ENCODE measurements at places on chromosomes 11 and 22.

GRCh38 chr22:23791738-23792645, 5.2 kb downstream of the SMARCB1 start:
- DNase-seq = no peak

GRCh38 chr11:133154076-133154475, 378.2 kb downstream of the OPCML start:
- no peak for DNase-seq

DNA sequence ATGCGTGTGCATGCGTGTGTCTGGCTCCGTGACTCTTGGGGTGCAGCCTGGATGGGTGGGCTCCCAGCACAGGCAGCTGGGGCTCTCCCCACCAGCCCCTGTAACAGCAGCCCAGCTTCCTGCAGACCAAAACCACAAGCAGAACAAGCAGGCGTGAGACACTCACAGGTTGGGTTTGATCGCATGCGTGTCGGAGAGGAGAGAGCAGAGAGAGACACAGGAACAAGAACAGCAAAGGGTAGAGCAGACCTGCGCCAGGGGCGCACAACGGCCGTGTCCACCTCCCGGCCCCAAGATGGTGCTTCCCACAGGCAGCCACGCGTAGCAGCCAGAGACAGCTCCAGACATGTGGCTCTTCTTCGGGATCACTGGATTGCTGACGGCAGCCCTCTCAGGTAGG, at the start of gene CD6:
CD6 (plus strand) TSS at position 161 of the 400 bp plus-strand sequence; CDS start at position 347, 186 bp downstream.
- no peak for DNase-seq

GRCh38 chr22:45717789-45718188, 46.2 kb downstream of the ATXN10 start:
- DNase-seq = no peak

- peak; percentile 94 for DNase-seq
Measured at GRCh38 chr22:23219822-23220484, 39.6 kb downstream of the BCR start.

GRCh38 chr22:35629406-35630216, 12.5 kb upstream of the MB start:
- DNase-seq = no peak

- DNase-seq = no peak
Measured at GRCh38 chr22:42368379-42369249, 63.6 kb downstream of the NFAM1 start.

DNA sequence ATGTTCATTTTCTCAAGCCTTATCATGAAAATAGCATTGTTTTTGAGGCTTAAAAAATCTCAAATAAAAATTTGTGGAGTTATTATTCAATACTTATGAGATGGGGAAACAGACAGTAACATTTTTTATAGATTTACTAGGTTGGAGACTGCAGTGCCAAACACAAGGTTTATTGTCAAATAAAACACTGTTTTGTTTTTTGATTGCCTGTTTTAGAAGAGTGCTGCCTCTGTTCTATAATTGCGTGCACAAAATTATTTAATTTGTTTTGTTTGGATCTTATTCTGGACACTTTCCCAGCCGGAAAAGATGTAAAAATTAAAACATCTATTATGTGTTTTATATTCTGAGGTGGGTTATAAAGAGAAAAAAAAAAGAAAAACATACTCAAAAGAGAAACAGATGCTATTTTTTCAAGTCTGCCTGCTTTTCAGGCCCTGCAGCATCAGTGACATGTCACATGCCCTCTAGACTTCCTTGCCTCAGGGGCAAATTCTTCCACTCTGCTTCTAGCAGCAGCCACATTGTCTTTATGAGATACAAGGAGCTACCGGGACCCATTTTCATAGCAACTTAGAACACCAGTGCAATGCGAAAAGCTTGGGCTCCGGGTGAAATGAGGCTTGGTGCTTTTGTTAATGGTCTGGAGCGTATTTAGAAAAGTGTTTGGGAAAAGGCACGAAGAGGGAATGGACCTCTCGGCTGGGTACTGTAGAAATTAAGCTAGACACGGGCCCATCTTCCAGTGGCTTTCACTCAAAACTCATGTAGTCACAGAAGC, 77.5 kb downstream of the EFCAB6 start:
- no peak for DNase-seq

DNA sequence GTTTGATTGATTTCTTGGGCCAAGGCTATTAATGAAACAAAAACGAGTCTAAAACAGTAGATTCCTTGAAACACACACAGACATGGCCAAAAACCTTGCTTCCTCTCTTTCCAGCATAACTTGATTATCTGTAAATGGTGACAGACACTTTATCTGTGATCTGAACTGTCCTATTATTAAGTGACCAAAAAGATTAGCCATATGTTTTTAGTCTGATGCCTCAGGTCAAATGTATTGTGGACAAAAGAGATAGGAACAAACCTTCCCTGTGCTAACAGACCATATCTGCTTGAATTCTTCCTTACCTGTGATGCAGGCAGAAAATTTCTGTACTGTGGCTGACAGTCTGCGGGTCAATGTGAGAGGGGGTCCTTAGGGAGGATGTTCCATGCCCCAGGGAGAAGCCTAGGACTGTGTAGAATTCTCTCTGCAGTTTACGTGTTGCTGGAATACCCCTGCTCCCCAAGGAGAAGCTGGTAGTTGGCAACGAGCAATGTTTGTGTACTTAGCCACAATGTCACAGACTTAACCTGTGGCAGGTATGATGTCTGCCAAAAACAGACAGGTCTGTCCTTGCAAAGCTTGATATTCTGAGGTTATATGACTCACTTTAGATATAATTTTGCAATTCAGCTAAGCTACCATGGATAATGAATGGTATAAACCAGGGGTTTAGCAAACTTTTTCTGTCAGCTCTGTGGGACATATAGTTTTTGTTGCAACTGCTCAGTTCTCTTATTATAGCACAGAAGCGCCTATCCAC, 31.2 kb downstream of the C11orf71 start:
- DNase-seq = no peak
